Activated CD8-positive, alpha-beta memory T cell treated with anti-CD3 and anti-CD28 coated beads for 24 hours (primary cell): ENCODE measurements at places on chromosomes 5 and 9.

DNA sequence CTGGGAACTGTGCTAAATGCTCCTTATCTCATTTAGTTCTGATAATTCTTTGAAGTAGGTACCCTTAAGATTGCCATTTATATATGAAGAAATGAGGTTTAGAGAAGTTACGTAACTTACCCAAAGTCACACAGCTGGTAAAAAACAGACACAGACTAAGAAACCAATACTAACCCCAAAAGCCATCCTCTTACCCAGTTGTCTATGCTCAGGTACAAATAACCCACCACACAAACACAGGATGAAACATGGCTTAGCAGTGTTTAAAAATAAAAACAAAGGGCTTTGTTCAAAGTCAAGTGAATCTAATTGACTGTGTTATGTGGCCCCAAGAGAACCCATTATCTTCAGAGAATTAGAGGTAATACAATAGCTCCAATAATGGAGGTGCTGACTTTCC is 37.0 kb upstream of the IL7R start:
- DNase-seq, result no peak

- DNase-seq, result peak; percentile 9
Measured at GRCh38 chr5:69467442-69468225, 25.0 kb upstream of the OCLN start.

DNA sequence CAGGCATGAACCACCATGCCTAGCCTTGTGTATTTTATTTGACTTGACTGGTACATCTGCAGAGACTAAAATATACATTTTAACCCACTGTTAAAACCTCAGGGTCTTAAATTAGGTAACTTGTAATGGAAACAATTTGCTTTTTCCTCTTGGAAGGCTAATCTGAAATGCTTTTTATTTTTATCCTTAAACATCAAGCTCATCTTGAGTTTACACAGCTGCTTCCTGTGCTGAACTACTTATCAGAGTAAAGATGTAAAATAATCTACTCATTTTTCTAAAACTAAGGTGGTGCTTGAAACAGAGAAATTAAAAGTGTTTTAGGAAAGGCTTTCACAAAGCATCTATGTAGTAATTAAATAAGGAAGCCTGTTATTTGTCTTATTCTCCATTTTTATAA is 144.1 kb downstream of the ENTREP1 start:
- DNase-seq, result no peak

DNA sequence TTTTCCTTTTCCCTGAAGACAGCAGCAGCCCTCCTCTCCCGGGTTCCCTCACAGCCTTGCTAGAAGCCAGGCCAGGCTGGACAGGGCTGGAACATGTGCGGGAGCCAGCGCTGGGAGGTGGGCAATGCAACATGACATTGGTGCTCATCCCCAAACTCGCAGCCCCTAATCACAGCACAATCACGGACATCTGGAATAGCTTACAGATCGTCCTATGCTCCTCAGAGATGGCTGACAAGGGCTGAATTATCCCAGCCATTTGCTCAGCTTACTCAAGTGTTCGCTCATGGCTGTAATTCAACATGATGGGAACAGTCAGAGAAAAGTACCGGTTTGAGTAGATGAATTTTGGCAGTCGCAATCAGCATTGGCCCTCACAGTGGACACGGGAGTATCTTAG is 49.8 kb downstream of the FSTL4 start:
- DNase-seq, result no peak

GRCh38 chr5:160357861-160358411 is 12.5 kb downstream of the C1QTNF2 start:
- no peak for DNase-seq

DNA sequence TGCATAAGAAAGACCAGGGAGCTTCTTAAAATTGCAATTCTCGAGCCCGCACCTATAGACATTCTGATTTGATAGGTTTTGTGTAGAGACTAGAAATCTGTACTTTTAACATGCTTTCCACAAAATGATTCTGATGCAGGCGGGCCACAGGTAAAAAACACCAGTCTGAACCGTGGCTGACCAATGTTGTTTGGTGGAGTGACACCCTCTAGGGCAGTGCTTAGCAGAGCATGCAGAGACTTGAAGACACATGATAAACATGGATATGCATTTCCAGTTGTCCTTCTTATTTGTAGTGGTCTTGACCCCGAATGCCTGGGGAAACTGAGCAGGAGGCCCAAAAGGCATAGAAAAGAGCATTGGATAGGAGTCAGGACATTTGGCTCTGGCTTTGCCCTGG is 10.5 kb upstream of the COL15A1 start:
- DNase-seq, result peak; percentile 48

- DNase-seq, result no peak
Measured at GRCh38 chr5:8458038-8458383, 589.1 kb downstream of the MTRR start.

DNA sequence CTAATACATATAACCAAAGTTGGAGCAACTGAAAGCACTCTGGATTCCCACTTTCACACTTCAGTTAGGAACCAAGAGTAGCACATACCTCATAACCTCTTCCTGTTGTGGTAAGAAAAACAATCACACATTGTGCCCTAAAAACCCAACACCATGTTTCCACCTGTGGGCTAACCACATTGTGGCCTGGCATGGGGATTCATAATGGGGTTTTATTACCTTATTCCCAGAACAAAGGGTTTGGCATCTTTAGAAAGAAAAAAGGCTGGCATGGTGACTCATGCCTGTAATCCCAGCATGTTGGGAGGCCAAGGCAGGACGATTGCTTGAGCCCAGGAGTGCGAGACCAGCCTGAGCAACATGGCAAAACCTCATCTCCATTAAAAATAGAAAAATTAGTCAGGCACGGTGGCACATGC is 60.6 kb downstream of the HSD17B3 start:
- DNase-seq, result peak; percentile 80

- DNase-seq, result no peak
Measured at GRCh38 chr5:68342693-68343092, 127.1 kb downstream of the PIK3R1 start.

DNA sequence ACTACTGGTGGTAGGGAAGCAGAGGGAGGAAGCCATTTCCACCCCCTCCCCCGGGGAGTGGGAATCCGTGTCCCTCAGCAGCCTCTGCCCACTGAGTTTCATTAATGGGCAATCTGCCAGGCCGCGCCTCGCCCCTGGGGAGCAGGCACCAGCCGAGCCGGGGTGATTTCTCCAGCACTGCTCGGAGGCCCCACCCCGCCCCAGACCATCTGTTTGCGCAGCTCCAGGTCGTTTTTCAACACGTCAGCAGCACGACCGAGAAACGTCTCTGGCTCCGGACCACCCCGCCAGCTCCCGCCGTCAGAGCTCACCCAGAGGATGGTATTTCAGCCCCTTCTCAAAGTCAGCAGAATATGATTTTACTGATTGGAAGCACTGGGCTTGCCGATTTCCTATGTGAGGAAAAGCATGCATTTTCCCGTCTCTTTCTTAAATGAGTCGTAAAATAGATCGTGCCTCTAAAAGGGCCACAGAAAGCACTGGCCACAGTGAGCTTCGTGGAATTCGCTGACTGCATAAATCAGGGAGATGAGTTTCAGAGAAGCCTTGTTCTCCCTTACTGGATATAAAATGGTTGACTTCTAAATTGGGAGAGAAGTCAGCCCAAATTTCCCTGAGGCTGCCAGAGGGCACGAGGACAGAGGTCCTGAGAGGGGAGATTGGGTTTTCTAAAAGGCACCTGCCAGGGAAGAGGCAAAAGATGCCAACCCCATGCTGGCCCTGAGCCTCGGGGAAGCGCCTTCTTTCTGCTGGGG is 47.0 kb downstream of the OLFM1 start:
- DNase-seq, result no peak

GRCh38 chr9:108117306-108117705 is 627.7 kb upstream of the KLF4 start:
- no peak for DNase-seq

GRCh38 chr5:69152731-69153130 is 14.2 kb upstream of the CCNB1 start:
- no peak for DNase-seq

DNA sequence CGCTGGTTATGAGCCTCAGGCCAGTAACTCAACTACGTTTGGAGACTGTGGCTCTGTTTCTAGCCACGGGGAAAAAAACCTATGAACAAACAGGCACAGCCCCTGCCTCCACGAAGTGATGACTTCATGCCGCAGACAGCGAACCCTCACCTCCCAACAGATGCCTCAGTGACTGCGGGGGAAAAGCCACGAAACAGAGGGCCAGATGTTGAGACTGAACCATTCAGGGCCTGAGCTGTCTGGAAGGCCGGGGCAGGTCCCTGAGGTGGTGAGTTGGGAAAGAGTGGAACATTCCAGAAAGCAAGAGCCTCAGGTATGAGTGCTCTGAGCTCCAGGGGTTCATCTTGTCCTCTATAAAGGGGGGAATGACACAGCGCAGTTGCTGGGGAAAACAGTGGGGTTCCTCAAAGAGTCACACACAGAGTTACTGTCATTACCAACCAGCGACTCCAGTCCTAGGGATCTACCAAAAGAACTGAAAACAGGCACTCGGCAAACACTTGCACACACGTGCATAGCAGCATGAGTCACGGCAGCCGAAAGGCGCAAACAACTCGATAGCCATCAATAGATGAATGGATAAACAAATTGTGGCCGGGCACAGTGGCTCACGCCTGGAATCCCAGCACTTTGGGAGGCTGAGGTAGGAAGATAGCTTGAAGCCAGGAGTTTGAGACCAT is 15.3 kb downstream of the PLPP7 start:
- no peak for DNase-seq

DNA sequence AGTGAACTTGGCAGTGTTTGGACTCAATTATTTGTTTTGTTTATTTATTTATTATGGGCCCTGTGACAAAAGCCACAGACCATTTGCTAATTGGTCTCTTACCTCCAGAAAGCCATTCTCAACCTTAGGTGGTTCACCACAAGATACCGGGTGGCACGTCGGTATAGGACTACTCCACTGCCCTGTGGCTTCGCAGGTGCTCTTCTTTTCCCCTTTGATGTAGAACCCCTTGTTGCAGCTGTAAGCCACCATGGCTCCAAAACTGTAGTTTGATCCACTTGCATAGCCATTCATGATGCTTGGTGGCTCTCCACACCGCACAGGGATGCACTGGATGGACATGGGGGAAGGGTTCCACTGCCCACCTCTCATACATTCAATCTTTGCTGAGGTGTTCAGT is 73.3 kb upstream of the TXNDC8 start:
- DNase-seq, result no peak

- DNase-seq, result no peak
Measured at GRCh38 chr5:134526483-134527155, 1.1 kb downstream of the JADE2 start.

DNA sequence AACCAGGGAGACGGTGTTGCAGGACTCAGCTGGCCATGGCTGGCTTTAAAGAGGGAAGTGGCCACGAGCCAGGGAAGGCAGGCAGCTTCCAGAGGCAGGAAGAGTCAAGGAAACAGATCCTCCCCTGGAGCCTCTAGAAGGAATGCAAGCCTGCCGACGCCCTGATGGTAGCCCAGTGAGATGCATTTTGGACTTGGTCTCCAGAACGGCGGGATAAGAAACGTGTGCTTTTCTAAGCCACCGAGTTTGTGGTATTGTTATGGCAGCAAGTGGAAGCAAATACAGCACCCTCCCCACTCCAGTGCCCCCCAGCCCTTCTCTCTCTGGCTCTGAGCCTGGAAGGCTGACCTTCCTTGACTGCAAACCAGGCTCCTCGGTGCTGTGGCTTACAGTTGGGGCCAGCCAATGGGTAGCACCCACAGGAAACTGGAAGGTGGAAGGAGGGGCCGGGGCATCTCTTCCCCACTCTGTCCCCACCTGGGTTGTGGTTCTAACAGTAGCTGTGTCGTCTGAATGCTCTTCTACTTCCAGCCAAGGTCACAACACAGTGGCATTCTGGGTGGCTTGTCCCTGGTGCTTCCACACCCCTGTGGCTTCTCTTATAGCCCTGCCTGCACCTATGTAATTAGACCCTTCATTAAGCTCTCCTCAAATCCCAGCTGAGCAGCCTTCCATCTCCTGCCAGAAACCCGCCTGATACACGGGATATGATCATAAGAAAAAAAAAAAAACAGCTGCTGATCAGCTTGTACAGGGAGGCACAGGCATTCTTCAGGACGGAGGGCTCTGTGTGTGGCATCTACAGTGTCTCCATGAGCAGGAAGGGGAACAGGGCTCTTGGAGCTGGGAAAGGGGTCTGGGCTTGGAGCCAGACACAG is 29.9 kb upstream of the UNC5A start:
- no peak for DNase-seq

DNA sequence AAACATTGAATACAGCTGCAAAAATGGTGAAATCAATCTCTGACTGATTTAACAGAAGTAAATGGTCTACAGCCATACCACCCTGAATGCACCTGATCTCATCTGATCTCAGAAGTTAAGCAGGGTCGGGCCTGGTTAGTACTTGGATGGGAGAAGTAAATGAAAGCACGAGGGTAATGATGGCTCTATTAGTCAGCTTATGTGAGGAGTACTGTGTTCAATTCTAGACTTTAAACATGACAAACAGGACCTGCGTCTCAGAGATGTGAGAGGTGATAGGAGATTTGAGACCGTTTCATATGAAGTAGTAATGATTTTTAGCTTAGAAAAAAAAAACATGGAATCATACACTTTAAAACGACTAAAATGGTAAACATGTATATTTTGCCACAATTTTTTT is 77.1 kb upstream of the SUSD1 start:
- DNase-seq, result no peak

- no peak for DNase-seq
Measured at GRCh38 chr9:69647804-69648203, 24.4 kb downstream of the APBA1 start.

GRCh38 chr5:111299067-111299481 is 74.9 kb downstream of the CAMK4 start:
- no peak for DNase-seq

DNA sequence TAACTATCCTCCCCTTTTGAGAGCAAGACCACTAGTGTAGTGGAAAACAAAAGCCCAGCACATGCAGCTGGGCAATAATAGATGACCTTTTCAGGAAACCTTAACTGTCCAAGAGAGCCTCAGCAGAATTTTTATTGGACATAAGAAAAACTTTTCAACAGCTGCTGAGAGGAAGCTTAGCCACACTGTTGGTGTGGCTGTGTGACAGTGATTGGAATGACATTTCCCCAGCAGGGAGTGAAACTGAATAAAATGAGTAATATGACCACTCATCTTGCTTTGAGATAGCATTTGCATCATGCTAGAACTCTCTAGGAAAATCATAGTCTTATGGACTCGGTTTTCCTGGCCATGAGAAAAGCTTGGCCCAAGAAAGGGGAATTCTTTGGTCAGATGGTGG is 687.8 kb downstream of the SLCO4C1 start:
- DNase-seq, result no peak

GRCh38 chr5:143056792-143057579 is 286.8 kb downstream of the ARHGAP26 start:
- DNase-seq, result no peak

- no peak for DNase-seq
Measured at GRCh38 chr5:10393491-10393890, 40.0 kb downstream of the MARCHF6 start.

GRCh38 chr9:131496844-131497405 is 5.8 kb upstream of the POMT1 start:
- no peak for DNase-seq
